ENCODE measurements at places on chromosomes 11 and 22.

GRCh38 chr11:23497040-23497439 is 636.8 kb upstream of the CCDC179 start:
- no peaks in the 10 kb centered on the region for H3K36me3 ChIP-seq
- H3K27ac ChIP-seq, result no peak overlapping the region
- DNase-seq, result no peak
- no peaks in the 10 kb centered on the region for H3K4me1 ChIP-seq

DNA sequence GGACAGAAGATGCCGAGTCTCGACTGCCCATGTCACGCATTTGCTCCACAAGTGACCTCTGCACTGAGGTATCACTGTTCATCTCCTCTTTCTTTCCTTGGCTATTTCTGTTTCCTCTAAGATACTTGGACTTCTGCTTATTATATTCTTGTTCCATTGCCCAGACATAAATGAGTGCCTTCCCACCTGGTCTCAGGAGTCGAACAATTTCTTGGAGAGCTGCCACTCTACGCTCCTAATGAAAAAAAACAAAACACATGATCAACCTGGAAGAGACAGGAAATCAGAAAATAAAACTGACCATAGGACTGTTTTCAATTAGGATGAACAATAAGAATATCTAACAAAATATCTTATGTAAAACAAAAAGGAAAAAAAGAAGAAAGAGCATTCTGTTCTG is 47.4 kb upstream of the CWF19L2 start:
- DNase-seq, result no peak
- no peaks in the 10 kb centered on the region for H3K4me1 ChIP-seq
- peaks cover 64% of the 10 kb centered on the region for H3K36me3 ChIP-seq
- no peaks in the 10 kb centered on the region for H3K27me3 ChIP-seq
- no peak overlapping the region for H3K27ac ChIP-seq
- no peak overlapping the region for H3K4me3 ChIP-seq

DNA sequence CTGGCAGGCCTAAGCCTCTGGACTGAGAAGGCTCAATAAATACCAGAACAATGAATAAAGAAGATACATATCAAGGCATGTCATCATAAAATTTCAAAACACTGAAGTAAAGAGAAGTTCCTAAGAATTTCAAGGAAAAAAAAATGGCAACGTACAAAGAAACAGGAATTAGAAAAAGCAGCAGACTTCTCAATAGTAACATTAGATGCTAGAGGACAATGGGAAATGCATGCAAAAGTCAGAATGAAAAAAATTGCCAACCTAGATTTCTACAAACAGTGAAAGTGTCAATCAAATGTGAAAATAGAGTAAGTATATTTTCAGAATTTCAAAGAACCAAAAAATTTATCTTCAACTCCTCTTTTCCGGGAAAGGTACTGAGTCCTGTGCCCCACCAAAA is 125.0 kb downstream of the KCNC1 start:
- peaks cover 33% of the 10 kb centered on the region for H3K36me3 ChIP-seq
- H3K4me1 ChIP-seq, result peaks cover 15% of the 10 kb centered on the region
- no peak overlapping the region for H3K27ac ChIP-seq
- no peaks in the 10 kb centered on the region for H3K27me3 ChIP-seq
- DNase-seq, result no peak
- no peak overlapping the region for H3K4me3 ChIP-seq

- no peak overlapping the region for H3K27ac ChIP-seq
- H3K36me3 ChIP-seq, result peaks cover 12% of the 10 kb centered on the region
- H3K27me3 ChIP-seq, result no peaks in the 10 kb centered on the region
Observed at GRCh38 chr22:24137595-24137994, 43.7 kb upstream of the SUSD2 start.

- no peak overlapping the region for H3K27ac ChIP-seq
- no peaks in the 10 kb centered on the region for H3K4me1 ChIP-seq
- H3K27me3 ChIP-seq, result no peaks in the 10 kb centered on the region
- H3K4me3 ChIP-seq, result no peak overlapping the region
Observed at GRCh38 chr11:70104419-70104818, 26.3 kb downstream of the ANO1 start.

DNA sequence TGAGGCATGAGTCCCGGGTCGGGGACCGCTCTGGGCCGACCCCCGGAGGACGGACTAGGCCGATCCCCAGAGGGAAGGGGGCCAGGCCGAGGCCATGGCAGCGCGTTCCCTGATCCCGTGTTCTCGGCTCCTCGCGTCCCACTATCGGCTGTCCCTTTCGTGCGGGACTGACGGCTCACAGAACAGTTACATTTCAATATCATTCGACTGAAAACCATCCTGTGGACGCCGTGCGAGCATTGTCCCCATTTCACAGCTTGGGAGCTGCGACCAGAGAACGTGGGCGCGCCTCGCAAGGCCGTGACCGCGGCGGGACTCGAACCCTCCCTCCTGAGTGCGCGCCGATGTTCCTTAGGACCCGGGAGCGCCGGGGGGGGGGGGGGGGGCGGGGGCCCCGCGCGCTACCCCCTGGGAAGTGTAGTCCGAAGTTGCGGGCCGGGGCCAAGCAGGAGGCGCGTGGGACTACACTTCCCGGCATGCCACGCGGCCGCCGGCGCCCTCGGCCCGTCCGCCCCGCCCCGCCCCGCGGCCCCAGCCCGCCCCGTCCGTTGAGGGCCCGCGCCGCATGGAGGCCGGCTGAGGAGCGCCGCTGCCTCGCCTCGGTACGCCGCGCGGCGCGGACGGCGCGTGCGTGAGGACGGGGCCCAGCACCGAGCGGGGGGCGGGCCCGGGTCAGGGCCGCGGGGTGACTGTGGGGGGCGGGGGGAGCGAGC is at the start of gene TRABD:
Gene TRABD, plus strand, starts transcription at position 539 of the 713 bp plus-strand sequence. CDS start 7,148 bp downstream, outside the sequence.
- peak within 1 kb of the TSS; percentile 95 for H3K4me3 ChIP-seq
- peaks cover 14% of the 10 kb centered on the region for H3K27me3 ChIP-seq
- peak within 1 kb of the TSS; percentile 99 for H3K27ac ChIP-seq
- DNase-seq, result peak; percentile 90
- H3K4me1 ChIP-seq, result peaks cover 39% of the 10 kb centered on the region

All from immature natural killer cell (primary cell).